ENCODE measurements at places on chromosomes 7 and 10.
A peak's percentile ranks its signal among the peaks of the same experiment; 100 is the strongest.

- no peak for DNase-seq
Measured at GRCh38 chr10:62806251-62806650, 1.7 kb downstream of the ADO start.

GRCh38 chr7:29281782-29282541 lies 87.4 kb downstream of the CHN2 start:
- peak; percentile 15 for DNase-seq

- DNase-seq: no peak
Measured at GRCh38 chr10:2700626-2701305, 366.6 kb upstream of the PFKP start.

GRCh38 chr7:98211676-98212531 lies 665 bp downstream of the BHLHA15 start:
- DNase-seq: no peak

- DNase-seq: no peak
Measured at GRCh38 chr7:45151967-45152366, 5.6 kb upstream of the RAMP3 start.

Measured in M059J (cell line).